ENCODE measurements at places on chromosomes 4 and X. TPM values are rescaled to one million over a fixed set of nuclear protein-coding genes. Genes with fewer than 3 reads are reported as not detected.

Gene ARSJ
- 27.2 TPM for total RNA-seq

Gene LRAT
- not detected for total RNA-seq

Gene SLC25A53
- 9.9 TPM for total RNA-seq

Gene TEX13D
- total RNA-seq = not detected

Gene GPR173
- total RNA-seq = 3.1 TPM

Gene EGFL6
- total RNA-seq = not detected

Gene TRAPPC11
- total RNA-seq = 51.8 TPM

Gene RAB33A
- total RNA-seq = 0.39 TPM

Gene CEP135
- 9.6 TPM for total RNA-seq

Gene SSX2B
- not detected for total RNA-seq

Gene MCTS1
- 45.9 TPM for total RNA-seq

Gene PAGE2B
- total RNA-seq = not detected

Gene PRR32
- not detected for total RNA-seq

Gene SPACA5
- total RNA-seq = not detected

Gene AFF2
- total RNA-seq = 0.37 TPM
